ENCODE measurements at places on chromosomes 4 and X.

DNA sequence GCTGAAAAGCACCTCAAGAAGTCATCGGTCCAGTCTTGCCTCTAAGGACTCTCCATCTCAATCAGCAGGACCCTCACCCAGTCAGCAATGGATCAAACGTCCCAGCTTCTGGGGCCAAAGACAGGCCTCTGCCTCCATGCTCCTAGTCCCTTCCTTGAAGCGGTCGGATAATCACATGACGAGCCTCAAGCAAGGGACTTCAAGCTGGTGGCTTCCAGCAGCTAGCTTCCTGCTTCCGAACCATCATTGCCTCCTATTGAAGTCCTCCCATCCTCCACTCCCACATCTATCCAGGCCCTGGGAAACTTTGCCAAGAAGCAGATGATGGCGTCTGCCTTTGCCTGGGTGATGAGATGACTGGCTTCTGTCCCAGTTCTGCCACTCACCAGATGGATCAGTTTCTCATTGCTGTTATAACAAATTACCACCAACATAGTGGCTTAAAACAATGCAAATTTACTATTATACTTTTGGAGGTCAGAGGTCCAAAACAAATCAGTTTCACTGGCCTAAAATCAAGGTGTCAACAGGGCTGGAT lies 135.2 kb upstream of the MAMLD1 start:
- no peak for DNase-seq

- no peak for DNase-seq
Measured at GRCh38 chrX:47098338-47099094, 20.3 kb downstream of the RGN start.

GRCh38 chrX:130604882-130605281 lies 203.1 kb downstream of the RBMX2 start:
- no peak for DNase-seq

- no peak for DNase-seq
Measured at GRCh38 chrX:45353456-45353855, 152.8 kb upstream of the DIPK2B start.

DNA sequence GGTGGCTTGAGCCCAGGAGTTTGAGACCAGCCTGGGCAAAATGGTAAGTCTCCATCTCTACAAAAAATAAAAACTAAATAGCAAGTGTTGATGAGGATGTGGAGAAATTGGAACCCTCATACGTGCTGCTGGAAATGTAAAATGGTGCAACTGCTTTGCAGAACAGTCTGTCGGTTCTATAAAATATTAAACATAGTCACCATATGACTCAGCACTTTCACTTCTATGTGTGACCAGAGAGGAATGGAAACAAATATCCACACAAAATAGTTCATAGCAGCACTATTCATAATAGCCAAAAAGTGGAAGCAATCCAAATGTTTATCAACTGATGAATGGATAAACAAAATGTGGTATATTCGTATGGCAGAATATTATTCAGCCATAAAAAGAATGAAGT lies 60.8 kb upstream of the FMR1 start:
- DNase-seq: peak; percentile 27

DNA sequence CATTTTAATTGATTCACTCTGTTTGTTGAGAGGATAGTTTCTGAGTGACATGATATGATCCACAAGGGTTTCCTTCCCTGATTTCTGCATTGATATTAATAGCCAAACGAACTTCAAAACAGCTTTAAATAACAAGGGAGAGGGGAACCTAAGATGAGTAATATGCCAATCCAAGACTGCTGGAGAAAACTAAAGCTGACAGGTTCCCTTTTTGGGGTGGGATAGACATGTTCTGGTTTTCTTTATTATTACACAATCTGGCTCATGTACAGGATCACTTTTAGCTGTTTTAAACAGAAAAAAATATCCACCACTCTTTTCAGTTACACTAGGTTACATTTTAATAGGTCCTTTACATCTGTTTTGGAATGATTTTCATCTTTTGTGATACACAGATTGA lies 182.2 kb downstream of the AR start:
- DNase-seq: peak; percentile 29
